ENCODE measurements at places on chromosomes 2 and 18.

DNA sequence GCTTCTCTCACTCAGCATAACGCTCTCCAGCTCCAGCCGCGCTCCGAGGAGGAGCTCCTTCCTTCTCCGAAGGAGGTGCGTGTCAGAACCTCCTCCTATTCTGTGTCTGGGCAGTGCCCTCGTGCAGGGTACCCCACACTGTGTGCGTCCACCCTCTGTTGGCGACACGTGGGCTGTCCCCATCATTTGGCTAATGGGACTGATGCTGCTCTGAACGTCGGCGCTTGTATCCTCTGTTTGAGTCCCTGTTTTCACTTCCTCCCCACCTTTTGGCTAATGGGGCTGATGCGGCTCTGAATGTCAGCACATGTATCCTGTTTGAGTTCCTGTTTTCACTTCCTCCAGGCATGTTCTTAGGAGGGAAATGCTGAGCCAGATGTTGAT is 22.2 kb downstream of the KCNG2 start:
- no peak for DNase-seq

- no peak for DNase-seq
Measured at GRCh38 chr2:4180631-4181030, 477.3 kb downstream of the DCDC2C start.

DNA sequence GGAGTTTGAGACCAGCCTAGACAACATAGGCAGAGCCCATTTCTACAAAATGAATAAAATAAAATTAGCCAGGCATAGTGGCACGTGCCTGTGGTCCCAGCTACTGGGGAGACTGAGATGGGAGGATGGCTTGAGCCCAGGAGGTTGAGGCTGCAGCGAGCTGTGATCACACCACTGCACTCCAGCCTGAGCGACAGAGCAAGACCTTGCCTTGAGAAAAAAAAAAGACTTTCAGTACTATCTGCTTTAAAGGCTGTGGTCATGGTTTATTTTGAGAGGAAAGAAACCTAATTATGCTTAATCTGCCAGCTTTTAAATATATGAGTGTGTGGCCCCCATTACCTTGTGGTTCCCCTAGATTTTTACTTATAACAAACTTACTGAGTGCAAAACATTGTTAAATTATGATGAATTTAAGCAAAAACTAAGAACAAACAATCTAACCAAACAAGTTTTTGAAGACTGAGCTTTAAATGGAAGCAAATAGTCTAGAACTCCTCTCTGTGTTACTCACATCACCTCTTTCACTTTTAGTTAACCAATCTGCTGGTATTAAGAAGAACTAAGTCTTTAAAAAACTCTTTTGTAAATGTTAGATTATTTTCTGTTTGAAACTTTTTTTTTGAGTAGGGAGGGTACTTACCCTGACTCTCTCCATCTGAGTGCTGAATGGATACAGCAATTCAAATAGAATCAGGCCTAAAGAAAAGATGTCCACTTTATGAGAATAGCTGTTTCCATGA is 65.4 kb downstream of the EIF2AK3 start:
- no peak for DNase-seq

DNA sequence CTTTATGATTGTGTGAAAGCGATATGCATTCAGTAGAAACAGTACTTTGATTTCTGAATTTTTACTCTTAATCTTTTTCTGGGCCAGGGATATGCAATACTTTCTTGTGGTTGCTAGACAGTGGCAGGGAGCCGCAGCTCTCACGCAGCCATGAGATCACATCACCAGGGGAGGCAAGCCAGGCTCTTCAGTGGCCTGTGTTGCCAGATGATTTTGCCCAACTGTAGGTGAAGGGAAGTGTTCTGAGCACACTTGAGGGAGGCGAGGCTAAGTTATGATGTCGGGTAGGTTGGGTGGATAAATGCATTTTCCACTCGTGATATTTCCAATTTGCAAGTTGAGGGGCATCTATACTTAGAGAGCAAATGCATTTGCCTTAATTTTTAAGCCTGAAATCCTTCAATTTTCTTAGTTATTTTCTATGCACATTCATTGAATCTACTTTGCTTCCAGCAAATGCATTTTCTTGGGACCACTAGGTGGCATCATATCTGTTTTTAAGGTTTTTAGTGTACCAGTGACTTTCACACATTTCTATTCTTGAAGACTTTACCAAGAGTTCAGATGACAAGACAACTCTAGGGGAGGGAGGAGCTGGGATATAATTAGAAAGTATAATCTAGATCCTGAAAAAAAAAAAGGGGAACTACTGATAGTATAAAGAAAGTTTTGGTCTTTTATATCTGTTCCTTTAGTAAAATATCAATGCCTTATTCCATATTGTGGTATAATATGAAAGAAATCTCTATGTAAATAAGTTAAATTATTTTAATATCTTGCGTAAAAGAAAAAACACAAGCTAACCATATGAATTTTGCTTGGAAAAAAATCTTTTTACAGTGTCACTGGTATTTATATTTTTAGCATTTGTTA is 643.3 kb downstream of the SOCS6 start:
- no peak for DNase-seq
